T-helper 1 cell (primary cell): ENCODE measurements at places on chromosomes 5 and 9.

DNA sequence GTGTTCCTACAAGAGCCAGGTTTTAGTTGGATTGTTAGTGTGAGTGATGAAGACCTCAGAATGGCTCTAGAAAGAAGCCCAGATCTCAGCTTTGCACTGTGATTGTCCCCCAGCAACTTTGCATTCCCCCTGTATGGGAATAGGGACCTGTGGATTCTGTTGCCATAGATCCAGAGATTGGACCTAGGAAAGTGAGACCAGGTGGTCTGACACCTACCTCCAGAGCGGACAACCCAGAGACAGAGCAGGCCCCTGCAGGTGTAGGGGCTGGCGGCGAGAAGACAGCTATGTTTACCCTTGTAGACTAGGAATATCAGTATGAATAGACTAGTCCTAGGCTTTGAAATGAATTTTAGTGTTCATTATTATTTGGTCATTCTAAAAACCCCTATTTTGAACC is 53.6 kb downstream of the IRF1 start:
- DNase-seq = no peak

GRCh38 chr5:72194846-72195245 is 87.6 kb downstream of the MAP1B start:
- DNase-seq = no peak

- DNase-seq = no peak
Observed at GRCh38 chr5:116347657-116348056, 227.0 kb downstream of the SEMA6A start.

DNA sequence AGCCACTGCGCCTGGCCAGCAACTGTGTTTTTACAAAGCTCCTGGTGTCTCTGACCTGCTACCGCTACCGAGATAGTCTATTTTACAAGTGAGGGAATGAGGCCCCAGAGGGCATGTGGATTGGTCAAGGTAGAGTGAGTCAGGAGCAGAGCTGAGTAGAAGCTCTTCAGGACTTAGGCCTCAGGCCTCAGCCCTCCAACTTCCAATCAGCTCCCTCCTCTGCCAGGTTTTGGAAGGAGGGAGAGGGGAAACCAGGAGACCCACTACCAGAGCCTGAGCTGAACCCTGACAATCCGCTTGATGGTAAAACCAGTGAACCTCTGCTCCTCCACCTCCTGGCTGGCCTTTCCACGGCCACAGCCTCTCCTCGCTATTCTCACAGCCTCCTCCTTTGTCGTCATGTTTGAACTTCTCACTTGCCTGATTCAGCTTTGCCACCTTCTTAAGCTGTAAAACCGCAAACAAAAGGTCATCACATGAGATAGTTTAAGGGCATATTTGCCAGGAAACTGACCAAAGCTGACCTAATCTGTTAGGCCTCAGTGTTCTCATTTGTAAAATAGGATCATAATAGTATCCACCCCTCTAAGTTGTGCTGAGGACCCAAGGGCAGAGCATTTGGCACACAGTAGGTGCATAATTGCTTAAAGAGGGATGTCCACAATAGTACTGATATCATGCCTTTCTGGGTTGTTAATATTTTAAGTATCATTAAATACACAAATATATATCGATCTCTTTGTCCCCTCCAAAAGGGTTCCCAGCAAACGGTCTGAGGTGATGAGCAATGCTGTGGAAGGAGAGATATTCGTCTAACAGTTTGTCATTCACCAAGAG is 1.7 kb downstream of the TRAF1 start:
- no peak for DNase-seq

GRCh38 chr5:176362233-176362490 is 598 bp upstream of the KIAA1191 start:
- no peak for DNase-seq

DNA sequence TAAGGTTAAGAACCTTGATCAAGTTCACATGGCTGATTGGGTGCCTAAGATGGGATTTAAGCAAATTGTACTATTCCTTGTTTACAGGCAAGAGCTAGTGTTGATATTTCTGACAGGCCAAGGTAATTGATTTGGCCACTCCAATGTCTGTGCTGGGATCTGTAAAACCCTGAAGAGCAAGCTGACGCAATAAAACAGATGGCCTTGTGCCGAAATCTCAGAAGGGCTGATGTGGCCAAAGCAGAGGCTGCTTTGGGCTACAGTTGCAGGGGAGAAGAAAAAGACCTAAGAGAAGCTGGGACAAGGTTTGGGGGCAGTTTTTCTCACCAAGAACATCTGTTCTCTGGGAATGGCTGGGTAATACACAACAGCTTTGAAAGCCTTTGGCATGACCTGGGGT is 463.2 kb upstream of the ZNF608 start:
- DNase-seq = no peak

GRCh38 chr5:65252977-65253376 is 228.7 kb downstream of the ADAMTS6 start:
- no peak for DNase-seq

GRCh38 chr5:74017786-74018211 is 391.8 kb downstream of the ARHGEF28 start:
- no peak for DNase-seq

DNA sequence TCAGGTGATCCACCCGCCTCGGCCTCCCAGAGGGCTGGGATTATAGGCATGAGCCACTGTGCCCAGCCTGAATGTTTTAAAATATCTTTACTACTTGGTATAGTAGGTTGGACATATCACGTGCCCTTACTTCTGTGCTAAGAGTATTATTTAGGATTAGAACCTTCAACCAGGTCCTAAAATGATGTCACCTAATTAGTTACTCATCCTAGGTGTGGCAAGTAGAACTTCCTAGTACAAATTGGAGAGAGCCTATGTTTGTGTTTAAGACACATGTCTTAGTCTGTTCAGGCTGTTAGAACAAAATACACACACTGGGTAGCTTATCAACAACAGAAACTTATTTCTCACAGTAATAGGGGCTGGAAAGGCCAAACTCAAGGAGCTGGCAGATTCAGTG is 51.5 kb downstream of the ZFAND5 start:
- no peak for DNase-seq

DNA sequence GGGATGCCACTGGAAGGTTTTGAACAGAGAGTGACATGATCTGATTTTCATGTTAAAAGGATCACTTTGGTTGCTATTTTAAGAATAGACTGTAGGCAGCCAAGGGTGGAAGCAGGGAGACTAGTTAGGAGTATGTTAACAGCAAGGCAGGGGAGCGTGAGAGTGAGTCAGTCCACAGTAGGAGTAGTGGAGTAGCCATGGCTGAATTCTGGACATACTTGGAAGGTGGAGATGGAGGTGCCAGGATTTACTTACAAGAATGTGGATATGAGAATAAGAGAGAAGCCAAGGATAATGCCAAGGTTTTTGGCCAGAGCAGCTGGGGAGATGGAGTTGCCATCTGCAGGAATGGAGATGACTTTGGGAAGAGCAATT is 118.8 kb downstream of the GALNT10 start:
- DNase-seq = no peak

DNA sequence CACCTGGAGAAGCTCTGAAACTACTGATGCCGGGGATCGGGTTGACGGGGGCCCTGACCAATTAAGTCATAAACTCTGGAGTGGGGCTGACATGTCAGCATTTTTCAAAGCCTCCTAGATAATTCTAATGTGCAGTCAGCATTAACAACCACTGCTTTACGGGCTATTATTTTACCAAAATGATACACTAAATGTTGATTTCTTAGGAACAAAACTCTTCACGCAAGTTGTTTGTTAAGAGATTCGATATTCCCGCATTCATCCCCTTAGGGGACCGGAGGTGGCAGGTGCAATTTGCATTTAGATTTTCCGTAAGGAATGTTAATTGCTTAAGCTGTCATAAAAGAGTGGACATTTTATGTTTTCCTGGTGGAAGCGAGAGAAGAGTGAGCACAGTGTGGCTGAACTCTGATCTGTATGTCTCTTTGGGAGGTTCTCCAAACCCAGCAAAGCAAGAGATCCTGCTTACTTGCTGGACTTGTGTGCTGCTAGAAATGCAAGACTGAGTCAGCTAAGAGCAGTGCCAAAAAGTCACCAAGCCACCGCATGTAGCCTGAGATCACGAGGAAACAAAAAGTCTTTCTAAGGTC is 77.6 kb downstream of the UGCG start:
- no peak for DNase-seq

GRCh38 chr9:9341203-9341602 is 1271.6 kb downstream of the PTPRD start:
- DNase-seq = no peak

DNA sequence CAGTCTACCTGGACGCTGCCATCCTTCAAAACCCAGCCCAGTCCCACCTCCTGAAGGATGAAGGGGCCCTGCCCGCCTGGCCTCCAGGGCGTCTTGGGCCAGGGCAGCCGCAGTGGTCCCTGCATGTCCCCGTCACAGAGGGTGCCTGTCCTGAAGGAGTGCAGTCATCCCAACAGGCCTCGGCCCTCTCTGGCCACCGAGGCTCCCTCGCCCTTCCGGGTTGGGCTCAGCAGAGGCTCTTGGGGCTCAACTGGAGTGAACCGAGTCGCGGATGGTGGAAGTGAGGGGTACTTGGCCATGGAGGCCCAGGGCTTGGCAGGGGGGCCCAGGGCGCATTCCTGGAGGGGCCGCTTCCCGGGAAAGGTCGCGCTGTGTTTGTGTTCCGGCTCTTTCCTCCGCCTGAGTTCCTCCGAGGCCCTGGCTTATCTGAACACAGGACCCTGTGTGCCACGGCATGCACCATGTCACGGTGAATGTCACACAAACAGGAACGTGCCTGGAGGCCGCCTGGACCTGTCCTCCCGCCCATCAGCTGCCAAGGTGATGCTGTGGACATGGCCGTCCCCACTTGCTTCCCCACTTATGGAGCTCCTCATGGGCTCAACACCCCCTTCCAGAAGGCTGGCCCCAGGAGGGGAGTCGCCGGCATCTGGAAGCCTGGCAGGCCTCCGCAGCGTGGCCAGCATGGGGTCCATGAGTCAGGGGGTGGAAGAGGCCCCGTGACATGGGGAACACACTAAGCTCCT is 25.7 kb upstream of the OBP2B start:
- DNase-seq = no peak

- DNase-seq = no peak
Observed at GRCh38 chr5:129506086-129506485, 46.0 kb downstream of the ADAMTS19 start.

DNA sequence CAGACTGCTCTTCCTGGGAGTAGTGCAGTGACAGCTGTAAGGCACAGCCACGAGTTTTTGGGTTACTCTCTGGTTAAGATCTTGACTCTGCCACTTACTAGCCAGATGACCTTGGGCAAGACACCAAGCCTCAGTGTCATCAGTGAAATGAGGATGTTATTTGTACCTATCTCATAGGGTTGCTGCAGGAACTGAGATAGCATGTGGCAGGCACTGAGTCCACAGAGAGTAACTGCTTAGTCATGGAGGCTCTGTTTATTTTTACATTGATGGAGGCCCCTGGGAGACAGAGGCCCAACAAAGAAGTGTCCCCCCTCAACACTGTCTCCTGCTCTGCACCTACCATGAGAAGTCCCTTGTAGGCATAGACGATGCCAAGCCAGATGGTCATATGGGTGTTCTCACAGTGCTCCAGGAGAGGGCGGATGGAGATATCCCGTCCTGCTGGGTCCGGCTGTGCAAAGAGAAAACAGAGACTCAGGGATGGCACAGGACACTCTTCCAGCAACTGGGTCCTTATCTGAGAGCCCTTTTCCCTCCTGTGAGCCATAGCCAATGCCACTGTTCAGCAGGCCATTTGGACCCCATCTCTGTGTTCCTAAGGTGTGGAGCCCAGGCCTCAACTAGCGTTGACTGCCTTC is 55.4 kb upstream of the TBC1D2 start:
- DNase-seq = no peak

DNA sequence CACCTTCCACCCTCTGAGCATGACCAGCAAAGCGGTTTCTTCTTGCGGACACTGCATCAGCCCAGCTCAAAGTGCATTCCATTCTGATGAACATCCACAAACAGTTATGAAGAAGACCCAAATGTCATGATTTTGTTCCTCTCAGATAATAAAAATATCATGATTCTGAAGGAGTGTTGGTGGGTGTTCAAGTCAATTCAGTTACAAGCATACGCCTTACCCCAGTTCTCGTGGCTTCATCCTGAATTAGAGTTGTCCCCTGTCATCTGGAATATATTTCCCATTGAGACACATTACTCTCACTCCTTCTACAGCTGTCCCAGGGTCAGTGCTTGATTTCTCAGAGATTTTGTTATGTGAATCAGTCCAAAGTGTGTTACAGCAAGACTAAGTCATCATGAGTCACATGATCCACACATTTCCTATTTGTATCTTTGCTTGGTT is 325.4 kb downstream of the RFX3 start:
- DNase-seq = no peak

GRCh38 chr5:127417528-127417927 is 99.9 kb upstream of the PRRC1 start:
- no peak for DNase-seq

DNA sequence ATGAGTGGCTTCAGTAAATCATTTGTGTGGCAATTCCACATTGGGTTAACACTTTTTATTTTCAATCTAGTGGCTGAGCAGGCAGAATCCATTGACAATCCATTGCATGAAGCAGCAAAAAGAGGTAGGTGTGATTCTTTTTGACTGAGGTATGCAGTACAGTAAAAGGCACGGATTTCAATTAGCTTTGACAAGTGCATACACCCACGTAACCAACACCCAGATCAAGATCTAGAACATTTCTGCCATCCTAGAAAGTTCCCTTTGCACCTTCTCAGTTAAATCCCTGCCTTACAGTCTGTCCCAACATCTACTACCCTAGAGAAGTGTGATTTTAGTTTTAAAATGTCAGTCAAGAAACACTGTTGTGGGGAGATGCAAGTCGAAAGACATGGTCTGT is 43.4 kb downstream of the OSTF1 start:
- DNase-seq = no peak

DNA sequence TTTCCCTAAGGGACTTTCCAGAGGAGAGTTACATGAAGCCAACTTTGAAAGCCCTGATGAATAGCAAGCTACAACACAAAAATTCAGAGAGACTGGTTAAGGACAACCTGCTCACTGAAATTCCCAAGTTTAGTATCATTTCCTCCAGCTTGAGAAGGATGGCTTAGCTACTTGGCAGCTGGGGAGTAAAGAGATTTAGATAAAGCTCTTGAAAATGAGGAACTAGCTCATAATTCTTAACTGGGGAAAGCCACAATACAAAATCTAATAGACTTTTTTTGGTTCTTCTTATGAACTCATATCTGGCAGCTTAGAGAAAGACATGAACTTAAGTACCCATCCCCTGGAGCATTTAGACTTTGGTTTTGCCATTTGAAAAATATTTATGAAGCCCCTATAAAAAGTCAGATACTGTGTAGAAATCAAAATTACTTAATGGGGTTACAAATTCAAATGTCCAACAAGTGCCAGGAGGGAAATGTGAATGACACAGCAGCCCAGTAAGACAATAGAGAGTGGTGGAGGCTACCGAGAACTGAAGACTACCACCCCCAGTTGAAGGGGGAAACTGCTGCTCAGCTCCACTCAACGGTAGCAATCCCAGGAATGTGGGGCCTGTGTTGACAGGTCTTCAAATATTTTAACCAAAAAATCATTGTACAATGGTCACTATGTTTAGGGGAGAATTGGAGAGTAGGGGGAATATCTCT is 79.4 kb upstream of the ADRB2 start:
- no peak for DNase-seq

DNA sequence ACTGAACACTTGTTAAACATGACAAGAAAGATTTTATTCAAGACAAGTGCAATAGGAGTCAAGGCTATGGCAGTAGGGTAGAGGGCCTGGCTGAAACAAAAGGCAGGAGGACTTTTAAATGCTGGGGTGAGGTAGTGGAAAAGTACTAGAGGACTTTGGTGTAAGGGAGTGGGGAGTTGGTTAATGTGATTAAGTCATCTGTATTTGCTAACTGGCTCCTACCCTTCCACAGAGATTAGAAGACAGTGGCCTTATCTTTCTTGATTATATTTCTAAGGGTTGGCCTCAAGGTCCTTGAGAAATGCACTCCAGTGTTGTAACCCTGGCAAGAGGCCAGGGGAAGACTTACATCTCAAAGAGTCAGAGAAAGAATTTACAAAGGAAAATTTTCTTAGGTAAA is 160.2 kb upstream of the FTMT start:
- DNase-seq = no peak
